ENCODE measurements at places on chromosomes 5 and 9. TPM values are rescaled to one million over a fixed set of nuclear protein-coding genes. Genes with fewer than 3 reads are reported as not detected.
A peak's percentile ranks its signal among the peaks of the same experiment; 100 is the strongest.

- peaks cover 4% of the 10 kb centered on the region for H3K36me3 ChIP-seq
- H3K4me3 ChIP-seq: no peak overlapping the region
- DNase-seq: peak; percentile 38
- no peaks in the 10 kb centered on the region for H3K27me3 ChIP-seq
- H3K27ac ChIP-seq: no peak overlapping the region
These were observed 97.6 kb downstream of the ARSB start for GRCh38 chr5:78887384-78888118.

Gene ANKDD1B
- 5.6 TPM for total RNA-seq

GRCh38 chr5:125266106-125266505 lies 519.7 kb upstream of the ZNF608 start:
- H3K4me3 ChIP-seq: no peak overlapping the region
- no peaks in the 10 kb centered on the region for H3K27me3 ChIP-seq
- H3K4me1 ChIP-seq: no peaks in the 10 kb centered on the region
- no peak overlapping the region for H3K27ac ChIP-seq

- H3K27me3 ChIP-seq: peaks cover 34% of the 10 kb centered on the region
- H3K27ac ChIP-seq: peak within 1 kb of the TSS; percentile 24
- DNase-seq: peak; percentile 97
- H3K4me1 ChIP-seq: peaks cover 5% of the 10 kb centered on the region
- H3K4me3 ChIP-seq: peak within 1 kb of the TSS; percentile 79
These were observed at the start of gene KCNN2 for GRCh38 chr5:114361724-114362196. Gene KCNN2, plus strand, starts transcription at chr5:114362070. Its CDS starts 70 bp downstream, at chr5:114362140.

DNA sequence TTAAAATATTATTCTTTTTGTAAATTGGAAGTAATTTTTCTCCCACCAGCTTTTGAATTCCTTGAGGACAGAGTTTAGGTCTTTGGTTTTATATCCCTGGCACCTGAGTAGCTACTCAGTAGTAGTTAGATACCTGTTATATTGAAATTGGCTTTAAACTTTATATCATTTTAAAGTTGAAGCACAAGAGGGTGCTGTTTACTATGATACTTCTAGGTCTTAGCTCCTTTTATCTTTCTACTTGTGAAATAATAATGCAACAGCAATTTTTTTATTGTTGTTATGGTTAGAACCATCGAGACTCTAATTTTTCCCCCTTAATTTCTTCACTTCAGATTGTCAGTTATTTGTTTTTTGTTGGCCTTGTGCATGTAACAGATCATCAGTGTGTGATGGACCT lies 46.3 kb downstream of the AP3S1 start:
- H3K36me3 ChIP-seq: no peaks in the 10 kb centered on the region
- no peak overlapping the region for H3K27ac ChIP-seq
- DNase-seq: no peak
- H3K4me1 ChIP-seq: no peaks in the 10 kb centered on the region
